RWPE2 (cell line): ENCODE measurements at places on chromosomes 2 and 18.

GRCh38 chr18:57668021-57668420 is 46.4 kb upstream of the NARS1 start:
- no peak for DNase-seq

DNA sequence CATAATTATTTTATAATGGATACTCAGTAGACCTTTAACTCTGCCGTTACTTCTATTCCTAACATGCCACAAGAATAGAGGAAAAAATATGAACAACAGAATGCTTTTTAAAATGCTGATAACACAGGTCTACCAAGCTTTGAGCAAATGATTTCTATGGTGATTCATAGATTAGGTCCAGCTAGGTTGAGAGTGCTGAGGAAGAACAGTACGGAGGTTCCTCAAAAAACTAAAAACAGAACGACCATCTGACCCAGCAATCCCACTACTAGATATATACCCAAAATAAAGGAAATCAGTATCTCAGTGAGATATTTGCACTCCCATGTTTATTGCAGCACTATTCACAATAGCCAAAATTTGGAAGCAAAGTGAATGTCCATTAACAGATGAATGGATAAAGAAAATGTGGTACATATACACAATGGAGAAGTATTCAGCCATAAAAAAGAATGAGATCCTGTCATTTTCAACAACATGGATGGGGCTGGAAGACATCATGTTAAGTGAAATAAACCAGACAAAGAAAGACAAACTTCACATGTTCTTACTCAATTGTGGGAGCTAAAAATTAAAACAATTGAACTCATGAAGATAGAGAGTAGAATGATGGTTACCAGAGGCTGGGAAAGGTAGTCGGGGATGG is 111.6 kb upstream of the SERTAD2 start:
- DNase-seq, result no peak

- no peak for DNase-seq
Observed at GRCh38 chr18:58715540-58715939, 44.3 kb downstream of the MALT1 start.

GRCh38 chr2:39476524-39476923 is 39.4 kb upstream of the MAP4K3 start:
- no peak for DNase-seq

- DNase-seq, result no peak
Observed at GRCh38 chr2:47310801-47311560, 92.0 kb upstream of the MSH2 start.

DNA sequence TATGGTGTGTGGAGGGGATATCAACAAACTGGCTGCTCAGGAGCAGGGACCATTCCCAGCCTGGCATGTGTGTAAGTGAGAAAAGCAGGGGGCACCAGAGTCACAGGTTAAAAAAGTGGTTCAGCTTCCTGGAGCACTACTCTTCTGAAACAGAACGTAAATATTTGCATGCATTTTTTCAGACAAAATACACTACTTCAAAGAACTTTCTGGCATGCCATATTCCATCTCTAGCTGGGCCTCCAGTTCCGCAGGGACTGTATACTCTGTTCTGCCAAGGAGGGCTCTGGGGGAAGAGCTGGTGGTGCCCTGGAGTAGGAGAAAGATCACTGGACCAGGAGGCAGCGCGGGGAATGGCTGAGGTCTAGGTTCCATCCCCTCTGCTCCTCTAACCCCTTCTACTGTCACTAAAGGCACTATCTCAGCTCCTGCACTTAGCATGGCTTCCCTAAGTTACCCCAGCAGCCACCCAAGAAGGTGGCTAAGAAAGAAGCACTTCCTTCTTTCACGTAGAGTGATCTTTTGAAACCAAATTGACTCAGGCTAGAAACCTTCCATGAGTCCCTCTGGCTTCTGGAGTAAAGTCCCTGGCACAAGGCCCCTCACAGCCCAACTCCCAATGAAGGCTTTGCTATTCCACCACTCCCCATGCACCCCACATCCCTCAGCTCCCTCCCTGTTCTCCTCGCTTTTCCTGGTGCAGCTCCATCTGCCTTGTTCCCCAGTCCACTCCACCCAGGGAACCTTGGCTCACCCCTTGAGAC is 57.6 kb upstream of the CABLES1 start:
- no peak for DNase-seq

GRCh38 chr2:10738192-10738591 is 16.8 kb downstream of the ATP6V1C2 start:
- no peak for DNase-seq

DNA sequence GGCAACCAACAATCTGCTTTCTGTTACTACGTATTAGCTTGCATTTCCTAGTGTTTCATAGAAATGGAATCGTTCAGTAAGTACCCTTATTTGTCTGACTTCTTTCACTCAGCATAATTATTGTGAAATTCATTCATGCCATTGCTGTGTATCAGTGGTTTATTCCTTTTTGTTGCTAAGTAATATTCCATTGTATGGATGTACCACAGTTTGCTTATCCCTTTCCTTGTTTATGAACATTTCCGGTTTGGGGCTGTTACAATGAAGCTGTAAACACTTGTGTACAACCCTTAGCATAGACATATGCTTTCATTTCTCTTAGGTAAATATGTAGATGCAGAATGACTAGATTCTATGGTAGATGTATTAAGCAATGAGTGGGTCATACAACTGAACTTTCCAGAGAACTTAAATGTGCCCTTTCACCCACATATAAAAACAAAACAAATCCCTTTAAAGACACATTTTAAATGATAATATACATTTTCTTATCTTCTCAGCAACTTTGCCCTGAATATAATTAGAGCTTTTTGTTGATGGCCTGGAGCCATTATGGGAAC is 21.9 kb downstream of the FER1L5 start:
- no peak for DNase-seq

- DNase-seq, result no peak
Observed at GRCh38 chr18:3584897-3585460, 135.0 kb downstream of the TGIF1 start.

DNA sequence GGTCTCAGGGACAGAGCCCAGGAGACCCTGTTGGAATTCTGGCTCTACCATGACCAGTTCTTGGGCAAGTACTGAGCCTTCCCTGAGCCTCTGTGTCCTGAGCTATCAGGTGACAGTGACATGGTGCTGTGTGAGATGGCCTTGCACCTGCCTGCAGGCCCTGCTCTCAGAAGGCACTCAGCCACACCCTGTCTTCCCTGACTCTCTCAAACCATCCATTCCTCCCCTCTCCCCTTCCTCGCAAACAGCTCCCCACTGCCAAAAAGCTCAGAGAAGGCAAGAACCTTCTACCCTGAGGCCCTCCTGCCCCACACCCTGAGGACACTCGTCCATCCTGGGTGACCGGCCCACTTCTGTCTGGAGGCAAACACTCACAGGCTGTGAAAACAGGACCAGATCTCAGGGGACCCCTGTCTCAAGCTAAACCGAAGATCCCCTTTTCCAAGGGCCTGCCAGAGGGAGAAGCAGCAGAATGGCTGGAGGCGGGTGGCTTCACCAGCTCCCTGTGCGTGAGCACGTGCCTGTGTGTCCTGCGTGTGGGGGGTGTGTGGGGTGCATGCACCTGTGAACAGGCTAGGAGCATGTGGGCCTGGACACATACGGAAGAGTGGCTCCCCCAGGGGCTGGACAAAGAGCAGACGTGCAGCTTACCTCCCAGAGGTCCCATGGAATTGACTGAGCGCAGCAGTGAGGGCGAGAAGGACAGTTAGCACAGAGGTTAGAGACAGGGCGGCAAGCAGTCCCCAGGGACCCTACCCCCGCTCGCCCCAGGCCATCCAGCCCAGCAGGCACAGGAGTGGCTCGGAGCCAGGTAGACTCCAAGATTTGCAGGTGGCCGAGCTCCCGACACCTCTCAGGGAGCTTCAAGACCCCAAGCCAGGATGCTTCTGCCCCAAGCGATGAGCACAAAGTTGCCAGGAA is 53.9 kb downstream of the BIN1 start:
- peak; percentile 52 for DNase-seq

DNA sequence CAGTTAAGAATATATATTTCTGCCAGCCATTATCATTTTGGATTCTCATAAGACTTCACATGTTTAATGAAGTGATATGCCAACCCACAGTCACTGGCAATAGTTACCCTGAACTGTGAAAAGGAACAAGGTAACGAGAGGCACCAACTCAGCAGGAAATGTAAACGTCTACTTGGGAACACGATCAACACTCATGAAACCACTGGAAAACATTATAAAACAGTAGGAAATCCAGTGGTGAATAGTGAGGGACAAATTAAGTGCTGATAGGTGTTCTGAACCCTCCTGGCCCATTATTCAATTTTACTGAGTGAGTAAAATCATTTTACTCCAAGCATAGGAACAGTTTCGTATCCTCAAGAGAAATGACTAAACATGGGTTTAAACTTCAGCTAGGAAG is 17.1 kb downstream of the CCDC68 start:
- DNase-seq, result no peak

GRCh38 chr2:133045787-133046186 is 375.8 kb upstream of the LYPD1 start:
- DNase-seq, result no peak

GRCh38 chr2:12057436-12058166 is 311.2 kb downstream of the LPIN1 start:
- no peak for DNase-seq

DNA sequence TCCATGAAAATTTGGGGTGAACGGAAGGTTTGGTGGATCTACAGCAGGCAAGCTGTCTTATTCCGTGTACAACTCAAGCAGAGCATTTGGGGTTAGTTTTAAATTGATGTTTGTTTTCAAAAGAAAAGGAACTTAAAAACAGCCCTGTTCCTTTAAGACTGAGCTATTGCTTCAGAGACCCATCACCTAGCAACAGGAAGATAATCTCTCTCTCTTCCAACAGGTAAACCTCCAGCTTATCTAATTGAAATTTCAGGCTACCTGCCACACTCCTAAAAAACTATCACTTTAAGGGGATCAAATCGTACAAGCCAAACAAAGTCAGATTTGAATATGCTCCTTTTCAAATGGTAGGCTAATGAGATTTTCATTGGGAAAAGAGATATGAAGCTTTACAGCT is 101.8 kb downstream of the RNF152 start:
- DNase-seq, result no peak

DNA sequence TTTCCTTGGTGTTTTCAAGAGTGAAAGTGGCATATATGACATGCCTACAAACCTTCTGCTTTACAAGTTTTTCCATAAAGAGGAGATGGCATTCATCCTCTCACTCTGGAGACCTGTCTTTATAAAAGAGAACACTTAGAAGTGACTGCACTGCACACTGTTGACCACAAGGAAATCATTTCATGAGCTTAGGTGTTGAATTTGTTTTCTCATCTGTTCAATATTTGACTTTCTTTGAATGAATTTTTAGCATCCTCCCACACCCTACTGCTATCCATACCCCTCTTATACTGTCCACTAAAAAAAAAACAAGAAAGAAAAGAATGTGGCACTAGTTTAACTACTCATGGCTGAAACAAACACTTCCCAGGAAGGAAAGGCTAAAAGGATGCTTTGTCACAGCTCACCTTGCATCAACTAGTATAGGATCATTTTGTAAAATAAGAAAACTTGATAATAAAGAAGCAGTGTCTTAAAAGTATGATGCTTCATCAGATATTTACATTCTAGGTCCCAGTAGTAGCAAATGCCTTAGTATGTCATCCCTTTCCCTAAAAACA is 83.0 kb downstream of the ACVR1 start:
- DNase-seq, result no peak

DNA sequence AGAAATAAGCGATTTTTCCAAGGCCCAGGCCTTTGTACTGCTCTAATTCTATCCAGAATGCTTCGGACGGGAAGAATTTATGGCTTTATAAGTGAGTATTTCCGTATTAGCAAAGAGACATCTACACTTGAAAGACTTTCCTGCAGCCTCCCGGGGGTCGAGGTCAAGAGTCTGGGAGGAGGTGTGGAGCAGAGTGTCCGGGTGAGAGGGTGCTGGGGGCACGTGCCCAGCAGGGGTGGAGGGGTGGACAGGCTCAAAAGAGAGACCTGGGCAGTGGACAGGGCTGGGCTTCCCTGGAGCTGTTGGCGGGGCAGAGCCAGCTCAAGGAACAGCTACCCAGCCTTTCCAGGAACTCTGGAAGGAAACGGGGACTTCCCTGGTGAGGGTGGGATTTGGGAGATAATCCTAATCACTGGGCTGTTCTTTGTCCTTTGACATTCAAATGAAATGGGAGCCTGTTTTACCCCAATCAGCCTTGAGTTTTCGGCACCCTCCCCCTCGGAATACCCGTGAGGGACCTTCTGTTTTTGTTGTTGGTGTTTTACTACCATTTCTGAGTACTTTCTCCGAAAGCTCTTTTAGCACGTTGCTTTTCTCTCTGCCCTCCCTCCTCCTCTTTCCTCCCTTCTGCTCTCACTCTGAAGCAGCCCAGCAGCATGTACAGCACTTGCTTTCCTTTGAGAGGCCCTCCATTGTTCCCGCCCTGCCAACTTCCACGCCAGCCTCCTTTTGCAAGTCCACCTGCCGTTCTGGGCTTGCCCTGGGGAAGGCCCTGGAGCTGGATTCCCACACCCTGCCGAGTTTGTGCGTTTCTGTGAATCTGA is 164.7 kb downstream of the AGAP1 start:
- DNase-seq, result no peak

DNA sequence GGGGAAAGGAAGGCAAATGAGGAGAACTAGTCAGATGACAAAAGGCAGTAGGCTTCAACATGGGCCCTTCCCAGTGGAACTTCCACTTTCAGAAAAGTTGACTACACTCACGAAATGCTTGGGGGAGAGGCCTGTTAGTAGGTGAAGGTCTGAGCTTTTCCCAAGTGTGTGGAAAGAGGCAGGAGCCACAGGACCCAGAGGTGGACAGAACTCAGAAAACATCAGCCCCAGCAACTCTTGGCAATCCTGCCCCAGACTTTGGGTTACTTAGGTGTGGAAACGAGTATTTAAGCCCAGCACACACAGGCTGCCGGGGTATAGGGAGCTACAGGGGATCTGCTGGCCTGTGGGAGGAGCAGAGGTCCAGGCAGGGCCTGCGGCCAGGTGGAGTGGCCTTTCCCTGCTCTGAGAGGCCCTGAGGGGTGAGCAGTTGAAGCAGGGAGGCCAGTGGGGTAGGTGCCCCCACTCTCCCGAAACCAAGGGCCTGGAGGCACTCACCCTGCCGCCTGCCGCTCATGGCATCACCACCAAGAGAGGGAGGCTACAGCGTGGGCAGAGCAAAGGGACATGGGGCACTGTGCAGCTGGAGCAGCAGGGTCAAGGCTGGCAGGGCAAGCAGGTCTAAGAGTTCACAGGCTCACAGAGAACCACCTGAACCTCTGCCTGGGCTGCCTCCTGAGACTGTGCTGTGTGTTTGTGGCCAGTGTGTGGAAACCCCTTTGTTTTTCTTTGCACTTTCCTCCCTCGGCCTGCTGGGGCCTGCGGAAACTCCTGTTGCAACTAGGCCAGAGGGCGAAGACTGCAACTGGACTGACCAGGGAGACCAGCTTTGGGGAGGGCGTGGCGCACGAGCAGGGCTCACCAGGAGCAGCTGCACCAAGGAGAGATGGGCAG is 130.7 kb upstream of the SERTAD2 start:
- DNase-seq, result no peak
